Endothelial cell of umbilical vein (primary cell): ENCODE measurements at places on chromosomes 1 and 21. TPM values are rescaled to one million over a fixed set of nuclear protein-coding genes. Genes with fewer than 3 reads are reported as not detected.
A peak's percentile ranks its signal among the peaks of the same experiment; 100 is the strongest.

- peak; percentile 37 for DNase-seq
These were observed 30.3 kb downstream of the TSNAX start for GRCh38 chr1:231558708-231559185.

DNA sequence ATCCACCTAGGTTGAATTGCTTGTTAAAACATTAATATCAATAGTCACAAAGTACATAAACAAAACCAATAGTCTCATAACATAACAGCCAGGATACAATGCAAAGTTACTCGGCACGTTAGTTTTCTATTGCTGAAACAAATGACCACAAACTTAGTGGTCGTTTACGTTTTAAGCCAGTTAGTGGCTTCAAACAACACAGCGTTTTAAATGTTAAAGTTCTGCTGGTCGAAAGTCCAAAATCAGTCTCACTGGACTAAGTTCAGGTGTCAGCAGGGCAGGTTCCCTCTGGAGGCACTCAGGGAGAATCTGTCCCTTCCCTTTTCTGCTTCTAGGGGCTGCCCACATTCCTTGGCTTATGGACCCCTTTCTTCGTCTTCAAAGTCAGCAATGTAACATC, 35.6 kb upstream of the ATP1A1 start:
- no peak for DNase-seq

The LGALS8 gene
- 48.1 and 49.9 TPM in 2 replicates for total RNA-seq

The DNM3 gene
- total RNA-seq = 2.5 and 3.6 TPM in 2 replicates

The GFI1 gene
- total RNA-seq = 0.11 and 0.14 TPM in 2 replicates
